ENCODE measurements at places on chromosomes 12 and 14. TPM values are rescaled to one million over a fixed set of nuclear protein-coding genes. Genes with fewer than 3 reads are reported as not detected.

Gene ETFBKMT
- 2.3 TPM for polyA plus RNA-seq

Gene IL31
- polyA plus RNA-seq, result not detected

Gene BRMS1L
- 21.5 TPM for polyA plus RNA-seq

Gene DDX47
- polyA plus RNA-seq, result 46.5 TPM

Gene ESPL1
- 4.3 TPM for polyA plus RNA-seq

Gene NUMB
- 29.7 TPM for polyA plus RNA-seq

Gene TGFB3
- polyA plus RNA-seq, result 104 TPM

Gene UTP20
- 12.4 TPM for polyA plus RNA-seq

Gene EML5
- polyA plus RNA-seq, result 1.6 TPM

Gene CDC42BPB
- 50.8 TPM for polyA plus RNA-seq

Gene CHST11
- 2.0 TPM for polyA plus RNA-seq

Gene PDZRN4
- 2.6 TPM for polyA plus RNA-seq

Gene PPFIA2
- 1.8 TPM for polyA plus RNA-seq

Gene TCL1A
- 0.73 TPM for polyA plus RNA-seq

Gene CMTM5
- polyA plus RNA-seq, result 1.4 TPM

Gene GUCY2C
- polyA plus RNA-seq, result 0.16 TPM
